IPS DF 6.9 (cell line): ENCODE measurements at places on chromosomes 1 and 21.

- no peak for DNase-seq
These were observed 13.8 kb downstream of the CNIH3 start for GRCh38 chr1:224629965-224630364.

DNA sequence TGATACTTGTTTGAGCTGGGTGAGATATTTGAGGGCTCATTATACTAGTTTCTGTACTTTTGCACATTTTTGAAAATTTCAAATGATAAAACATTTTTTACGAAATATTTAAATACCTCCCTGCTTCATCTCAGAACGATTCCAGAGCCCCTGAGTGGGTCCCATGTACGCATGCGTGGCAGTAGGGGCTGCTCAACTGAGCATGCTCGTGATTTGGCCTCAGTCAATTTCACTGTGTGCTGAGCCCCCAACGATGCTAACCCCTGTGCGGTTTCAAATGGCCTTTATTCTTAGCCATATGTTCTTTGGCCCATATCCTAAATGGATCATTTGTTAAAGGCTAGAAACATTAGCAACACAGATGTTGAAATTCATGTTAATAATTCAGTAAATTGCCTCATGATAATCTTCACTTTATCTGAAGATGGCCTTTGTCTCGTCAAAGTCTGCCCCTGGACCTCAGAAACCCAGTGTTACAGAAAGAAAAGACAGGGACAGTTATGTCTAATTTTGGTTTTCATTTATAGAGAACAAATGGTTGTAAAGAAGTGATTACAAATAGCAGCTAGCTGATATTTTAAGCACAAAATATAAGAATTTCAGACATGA lies 108.2 kb downstream of the MRPS6 start:
- no peak for DNase-seq

DNA sequence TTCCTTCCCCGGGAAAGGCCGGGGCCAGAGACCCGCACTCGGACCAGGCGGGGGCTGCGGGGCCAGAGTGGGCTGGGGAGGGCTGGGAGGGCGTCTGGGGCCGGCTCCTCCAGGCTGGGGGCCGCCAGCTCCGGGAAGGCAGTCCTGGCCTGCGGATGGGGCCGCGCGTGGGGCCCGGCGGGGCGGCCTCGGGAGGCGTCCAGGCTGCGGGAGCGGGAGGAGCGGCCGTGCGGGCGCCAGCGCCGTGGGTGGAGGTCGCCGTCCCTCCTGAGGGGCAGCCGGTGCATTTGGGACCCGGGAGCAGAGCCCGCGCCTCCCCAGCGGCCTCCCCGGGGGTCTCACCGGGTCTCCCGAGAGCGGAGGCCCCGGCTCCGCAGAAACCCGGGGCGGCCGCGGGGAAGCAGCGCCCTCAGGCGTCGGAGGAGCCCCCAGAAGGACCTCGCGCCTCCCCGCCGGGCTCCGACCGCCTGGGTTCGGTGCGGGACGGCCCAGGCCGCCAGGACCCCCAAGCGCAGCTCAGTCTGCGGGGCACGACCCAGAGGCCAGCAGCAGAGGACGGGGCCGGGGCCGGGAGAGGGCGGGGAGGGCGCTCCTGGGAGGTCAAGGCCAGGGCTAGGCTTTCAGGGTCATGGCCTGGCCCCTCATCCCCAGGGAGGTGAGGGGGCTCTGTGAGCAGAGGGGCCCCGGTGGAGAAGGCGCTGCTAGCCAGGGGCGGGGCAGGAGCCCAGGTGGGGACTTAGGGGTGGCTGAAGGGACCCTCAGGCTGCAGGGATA lies 7.2 kb upstream of the SLX9 start:
- DNase-seq, result no peak

DNA sequence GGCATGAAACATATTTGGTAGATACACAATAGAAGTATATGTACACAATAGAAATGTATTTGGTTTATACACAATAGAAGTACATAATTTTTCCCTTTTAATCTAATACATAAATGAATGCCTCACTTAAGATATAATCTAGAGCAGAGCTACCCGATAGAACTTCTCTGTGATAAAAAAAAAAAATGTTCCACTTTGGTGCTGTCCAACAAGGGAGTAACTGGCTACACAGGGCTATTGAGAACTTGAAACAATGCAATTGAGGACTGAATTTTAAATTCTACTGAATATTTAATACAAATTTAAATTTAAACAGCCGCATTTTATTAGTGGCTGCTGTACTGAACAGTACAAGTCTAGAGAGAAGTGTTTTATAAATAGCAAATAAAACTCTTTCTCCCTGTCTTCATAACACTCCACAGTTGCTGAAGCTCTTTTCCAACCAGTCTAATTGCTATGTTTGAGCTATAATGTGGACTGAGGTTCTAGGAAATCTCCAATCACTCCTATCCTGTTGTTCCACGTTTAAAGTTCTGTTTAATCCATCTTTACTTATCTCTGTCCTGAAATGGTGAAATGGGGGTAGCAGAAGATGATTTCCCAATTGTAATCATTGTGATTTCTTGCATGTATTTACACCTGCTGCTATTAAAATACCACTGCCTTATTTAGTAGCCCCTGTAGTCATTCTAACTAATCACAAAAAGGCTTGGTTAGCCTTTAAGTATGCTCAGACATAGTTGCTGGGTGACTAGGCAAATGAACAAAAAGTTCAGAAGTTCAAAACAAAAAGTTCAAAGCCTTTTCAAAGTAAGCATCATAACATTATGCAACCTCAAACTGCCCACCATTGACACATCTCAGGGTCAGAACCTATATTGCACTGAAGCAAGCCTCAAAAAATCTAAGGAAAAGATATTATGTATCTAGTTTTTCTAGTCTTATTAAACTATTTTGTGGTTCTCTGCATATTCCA lies 192.3 kb upstream of the C1orf87 start:
- no peak for DNase-seq

DNA sequence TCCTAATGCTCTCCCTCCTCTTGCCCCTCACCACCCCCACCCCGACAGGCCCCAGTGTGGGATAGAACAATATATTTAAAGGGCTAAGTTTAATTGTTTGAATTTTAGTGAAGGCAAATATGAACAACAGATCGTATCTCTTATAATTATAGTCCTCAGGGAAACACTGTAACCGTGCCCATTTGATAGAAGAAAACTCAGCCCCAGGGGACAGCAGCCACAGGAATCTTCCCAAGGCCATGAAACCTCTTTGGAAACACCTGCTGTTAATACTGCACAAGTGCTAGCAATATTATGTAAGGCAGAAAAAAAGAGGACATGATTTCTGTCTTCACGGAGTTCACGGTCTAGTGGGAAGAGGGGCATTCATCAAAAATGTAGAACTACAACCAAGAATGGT lies 142.2 kb downstream of the URB2 start:
- no peak for DNase-seq

- no peak for DNase-seq
These were observed 8.6 kb upstream of the RAB29 start for GRCh38 chr1:205783904-205784303.

DNA sequence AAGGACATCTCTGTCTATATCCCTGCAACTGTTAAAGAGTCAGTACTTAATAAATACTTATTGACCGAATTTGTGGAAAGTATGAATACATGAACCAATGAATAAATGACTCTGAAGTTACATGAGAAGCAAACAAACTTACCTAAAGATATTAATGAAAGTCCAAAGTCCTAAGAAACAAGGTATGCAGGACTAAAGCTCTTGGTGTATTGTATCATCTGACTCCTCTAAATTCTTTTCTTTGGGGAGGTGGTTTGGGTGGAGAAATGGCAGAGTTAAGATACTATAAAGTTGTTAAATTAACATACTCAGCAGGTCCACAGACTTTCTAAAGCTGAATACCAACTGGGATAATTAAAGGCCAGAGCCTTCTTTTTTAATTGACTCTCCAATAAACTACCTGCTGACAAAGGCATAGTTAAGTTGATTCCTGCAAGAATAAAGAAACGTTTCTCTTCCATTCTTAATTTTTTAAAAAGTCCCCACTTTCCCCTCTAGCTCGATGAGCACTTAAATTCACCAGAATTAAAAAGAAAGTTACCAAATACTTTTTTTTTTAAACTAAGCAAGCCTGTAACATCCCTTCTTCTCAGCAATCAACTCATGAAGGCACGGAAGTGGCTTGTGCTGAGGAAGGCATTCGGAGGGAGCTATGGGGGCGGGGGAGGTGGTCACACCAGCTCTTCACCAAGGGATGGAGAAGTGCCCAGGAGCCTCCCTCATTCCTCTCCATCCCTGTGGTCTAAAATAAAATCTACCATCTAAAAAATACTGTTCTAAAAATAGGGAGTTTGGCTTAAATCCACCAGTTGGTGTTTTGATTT lies 61.1 kb downstream of the GADD45A start:
- no peak for DNase-seq

GRCh38 chr1:16173447-16174260 lies 17.8 kb upstream of the EPHA2 start:
- DNase-seq, result no peak

DNA sequence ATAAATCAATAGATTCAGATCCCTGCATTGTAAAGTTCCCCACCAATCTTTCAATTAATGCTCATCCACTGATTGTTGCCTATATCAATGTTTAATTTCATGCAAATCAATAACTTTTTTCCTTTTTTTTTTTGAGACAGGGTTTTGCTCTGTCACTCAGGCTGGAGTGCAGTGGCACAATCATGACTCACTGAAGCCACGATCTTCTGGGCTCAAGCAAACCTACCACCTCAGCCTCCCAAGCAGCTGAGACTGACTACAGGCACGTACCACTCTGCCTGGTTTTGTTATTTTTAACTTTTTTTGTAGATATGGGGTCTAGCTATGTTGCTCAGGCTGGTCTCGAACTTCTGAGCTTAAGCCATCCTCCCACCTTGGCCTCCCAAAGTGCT lies 25.7 kb downstream of the DIO1 start:
- no peak for DNase-seq

GRCh38 chr1:171180670-171181069 lies 4.4 kb upstream of the FMO2 start:
- no peak for DNase-seq

DNA sequence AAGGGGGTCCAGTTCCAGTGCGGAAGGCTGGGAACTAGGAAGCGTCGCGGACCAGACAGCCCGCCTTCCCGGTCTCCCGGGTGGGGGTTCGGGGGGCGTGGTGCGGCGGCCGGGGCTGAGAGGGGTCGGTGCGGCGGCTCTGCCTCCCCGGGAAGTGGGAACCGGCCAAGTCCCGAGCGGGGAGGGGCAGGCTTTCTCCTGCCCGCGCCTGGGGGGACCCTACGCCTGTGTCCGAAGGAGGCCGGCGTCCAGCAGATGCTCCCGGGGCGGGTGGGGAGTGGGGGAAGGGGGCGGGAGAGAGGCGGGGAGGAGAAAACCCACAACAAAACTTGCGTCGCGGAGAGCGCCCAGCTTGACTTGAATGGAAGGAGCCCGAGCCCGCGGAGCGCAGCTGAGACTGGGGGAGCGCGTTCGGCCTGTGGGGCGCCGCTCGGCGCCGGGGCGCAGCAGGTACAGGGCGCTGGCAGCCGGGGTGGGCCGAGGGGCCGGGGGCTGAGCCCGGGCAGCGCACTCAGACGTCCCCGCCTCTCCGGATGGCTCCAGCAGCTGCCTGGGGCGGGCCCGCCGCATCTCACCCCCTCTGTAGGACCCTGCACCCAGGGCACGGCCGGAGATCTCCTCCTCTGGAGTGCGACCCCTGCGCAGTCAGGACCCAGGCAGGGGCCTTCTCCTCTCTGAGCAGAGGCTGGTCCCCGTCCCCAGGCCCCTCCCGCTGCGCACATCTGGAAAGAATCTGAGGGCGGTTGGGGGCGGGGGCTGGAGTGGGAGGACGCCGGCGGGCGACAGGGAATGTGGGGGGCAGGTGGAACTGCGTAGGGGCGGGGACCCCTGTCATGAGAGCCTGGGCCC lies at the start of gene PODN:
TSS of gene PODN (plus strand) at position 355 of the 849 bp plus-strand sequence. CDS start 7,643 bp downstream, outside the sequence.
- DNase-seq, result no peak

DNA sequence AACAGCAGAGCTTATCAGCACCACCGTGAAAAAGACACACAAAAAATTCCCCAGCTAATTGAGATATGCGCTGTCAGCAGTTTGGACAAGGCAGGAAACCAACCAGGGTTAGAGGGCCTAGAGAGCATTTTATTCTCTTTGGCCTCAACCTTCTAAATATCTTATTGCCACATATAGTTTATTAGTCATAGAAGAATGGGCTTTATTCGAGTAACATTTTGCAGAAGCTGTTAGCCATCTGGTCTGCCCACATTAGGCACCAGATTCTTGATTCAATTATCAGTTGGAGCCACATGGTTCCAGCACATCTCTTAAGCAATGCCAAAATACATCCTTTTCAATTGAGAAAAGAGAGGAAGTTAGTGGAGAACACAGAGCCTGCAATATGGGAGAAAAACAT lies 109.9 kb upstream of the CXADR start:
- no peak for DNase-seq

DNA sequence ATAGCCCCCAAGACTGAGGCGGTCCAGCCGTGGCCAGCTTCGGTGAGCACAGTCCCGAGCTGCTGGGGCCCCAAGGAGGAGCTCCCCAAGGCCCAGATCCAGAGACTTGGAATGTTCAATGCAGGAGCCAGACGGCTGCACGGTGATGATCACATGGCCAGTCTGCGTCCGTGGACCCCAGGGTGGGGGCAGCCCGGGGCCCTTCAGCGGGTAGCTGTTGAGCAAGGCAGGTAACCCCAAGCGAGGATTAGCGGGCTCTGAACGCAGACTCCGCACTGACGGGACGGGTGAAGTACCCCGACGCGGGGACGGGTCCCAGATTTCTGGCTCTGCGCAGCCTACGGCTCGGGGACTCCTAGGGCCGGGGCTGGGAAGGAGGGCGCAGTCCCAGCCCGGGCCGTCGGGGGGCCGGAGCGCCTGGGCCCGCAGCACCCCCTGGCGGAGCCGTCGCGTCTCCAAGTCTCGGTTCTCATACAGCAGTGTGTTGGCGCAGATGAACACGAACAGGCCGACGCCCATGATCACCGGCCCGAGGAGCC lies 2.7 kb downstream of the TMEM200B start:
- DNase-seq, result no peak

DNA sequence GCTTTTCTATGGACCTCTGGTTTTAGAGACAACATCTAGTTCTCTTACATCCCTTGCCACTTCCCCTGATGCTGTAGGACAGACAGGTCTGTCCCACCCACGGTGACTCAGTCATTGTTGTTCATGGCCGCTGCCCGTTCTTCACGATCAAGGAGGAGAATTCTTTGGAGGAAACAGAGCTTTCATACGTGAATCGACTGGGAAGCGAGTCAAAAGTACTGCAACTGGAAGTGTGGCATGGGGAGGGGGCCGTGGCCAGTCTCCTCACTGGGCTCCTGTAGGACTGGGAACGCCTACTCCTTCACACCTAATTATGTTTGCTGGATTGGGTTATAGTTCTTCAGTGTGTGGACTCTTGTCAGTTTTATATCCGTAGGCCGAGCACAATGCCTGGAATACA lies 4.4 kb upstream of the SLC37A1 start:
- no peak for DNase-seq

- no peak for DNase-seq
These were observed 1067.9 kb downstream of the TTLL7 start for GRCh38 chr1:82931006-82931405.

GRCh38 chr1:85838238-85838637 lies 130.0 kb upstream of the ZNHIT6 start:
- no peak for DNase-seq
